Upper lobe of right lung (tissue), 1 donor: ENCODE measurements at places on chromosomes 2 and 18. TPM values are rescaled to one million over a fixed set of nuclear protein-coding genes. Genes with fewer than 3 reads are reported as not detected.

DNA sequence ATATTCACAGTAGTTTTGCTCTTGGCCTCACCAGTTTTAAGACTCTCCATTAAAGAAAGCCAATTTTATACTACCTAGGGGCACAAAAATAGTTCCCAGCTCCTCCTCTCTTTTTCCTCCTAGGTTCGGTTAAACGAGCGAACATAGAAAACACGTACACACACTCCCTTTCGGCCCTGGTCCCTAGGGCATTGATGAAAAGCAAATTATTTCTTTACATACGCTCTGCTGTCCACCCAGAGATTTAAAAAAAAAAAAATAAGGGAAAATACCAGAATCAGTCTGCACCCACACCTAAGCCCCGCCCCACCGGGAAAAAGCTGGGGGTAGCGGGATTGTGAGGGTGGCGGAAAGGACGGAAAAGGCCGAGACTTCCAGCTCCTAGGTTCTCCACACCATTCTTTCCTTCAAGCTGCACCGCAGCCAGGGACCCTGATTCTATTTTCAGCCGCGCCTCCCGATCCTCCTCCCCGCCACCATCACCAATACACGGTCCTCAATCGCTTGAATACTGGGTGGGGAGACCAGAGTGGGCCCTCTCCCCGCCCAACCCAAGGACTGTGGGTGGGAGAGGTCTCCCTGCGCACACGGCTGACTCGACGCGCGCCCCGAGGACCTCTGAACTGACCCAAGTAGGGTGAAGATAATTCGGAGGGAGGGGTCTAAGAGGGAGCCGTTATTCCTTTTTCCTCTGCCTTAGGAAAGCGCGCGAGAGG is 769 bp downstream of the ATF2 start:
- H3K27ac ChIP-seq = peak overlapping the region; percentile 84
- H3K27me3 ChIP-seq = no peaks in the 10 kb centered on the region
- H3K4me1 ChIP-seq = peaks cover 18% of the 10 kb centered on the region
- H3K4me3 ChIP-seq = peak overlapping the region; percentile 73

- no peak for DNase-seq
- H3K27ac ChIP-seq = no peak overlapping the region
- no peak overlapping the region for H3K4me3 ChIP-seq
- H3K36me3 ChIP-seq = no peaks in the 10 kb centered on the region
These were observed 43.3 kb downstream of the OSBPL6 start for GRCh38 chr2:178237488-178238153.

DNA sequence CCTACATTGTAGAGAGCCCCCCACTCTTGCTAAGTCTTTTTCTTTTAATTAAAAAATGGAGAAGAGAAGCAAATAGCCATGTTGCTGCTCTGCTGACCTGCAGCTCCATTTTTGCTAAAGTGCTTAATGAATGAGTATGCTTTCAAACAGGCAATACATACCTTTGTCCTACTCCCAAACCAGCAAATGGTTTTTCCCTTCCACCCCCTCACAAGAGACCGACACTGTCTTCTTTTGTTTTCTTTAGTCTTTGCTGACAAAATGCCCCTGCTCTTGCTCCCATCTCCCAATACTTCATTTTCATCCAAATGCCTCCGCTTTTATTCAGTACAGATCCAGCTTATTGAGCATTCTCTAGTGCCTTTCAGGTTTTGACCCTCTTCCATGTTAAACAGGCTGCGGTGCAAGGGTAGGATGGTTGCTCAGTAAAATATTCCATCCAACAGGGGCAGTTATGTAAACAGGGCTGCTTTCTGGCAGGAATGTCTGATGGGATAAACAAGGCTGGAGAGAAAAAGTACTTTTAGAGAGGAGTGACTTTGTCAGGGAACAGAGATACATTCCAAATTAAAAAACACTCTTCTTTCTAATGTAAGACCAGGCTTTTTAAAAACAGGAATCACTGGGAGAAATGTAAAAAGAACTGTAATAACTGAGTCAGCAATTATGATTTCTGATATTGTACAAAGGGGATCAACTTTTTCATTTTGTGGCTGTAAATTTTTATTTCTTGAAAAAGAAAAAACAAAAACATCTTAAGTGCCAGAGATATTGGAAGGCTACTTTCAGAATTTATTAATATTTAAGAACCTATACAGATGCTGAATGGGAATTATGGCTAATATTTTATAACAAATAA is 136.8 kb downstream of the MEP1B start:
- H3K27ac ChIP-seq = no peak overlapping the region
- H3K36me3 ChIP-seq = no peaks in the 10 kb centered on the region
- no peak overlapping the region for H3K4me3 ChIP-seq
- no peaks in the 10 kb centered on the region for H3K4me1 ChIP-seq
- H3K27me3 ChIP-seq = no peaks in the 10 kb centered on the region
- no peak for DNase-seq

GRCh38 chr18:43596105-43596712 is 318.9 kb upstream of the SYT4 start:
- H3K4me1 ChIP-seq = no peaks in the 10 kb centered on the region
- H3K36me3 ChIP-seq = no peaks in the 10 kb centered on the region
- no peak overlapping the region for H3K4me3 ChIP-seq
- H3K27ac ChIP-seq = no peak overlapping the region

- peak; percentile 26 for DNase-seq
- no peaks in the 10 kb centered on the region for H3K4me1 ChIP-seq
- no peak overlapping the region for H3K4me3 ChIP-seq
- no peaks in the 10 kb centered on the region for H3K36me3 ChIP-seq
These were observed 146.4 kb upstream of the COPS8 start for GRCh38 chr2:236939271-236939670.

DNA sequence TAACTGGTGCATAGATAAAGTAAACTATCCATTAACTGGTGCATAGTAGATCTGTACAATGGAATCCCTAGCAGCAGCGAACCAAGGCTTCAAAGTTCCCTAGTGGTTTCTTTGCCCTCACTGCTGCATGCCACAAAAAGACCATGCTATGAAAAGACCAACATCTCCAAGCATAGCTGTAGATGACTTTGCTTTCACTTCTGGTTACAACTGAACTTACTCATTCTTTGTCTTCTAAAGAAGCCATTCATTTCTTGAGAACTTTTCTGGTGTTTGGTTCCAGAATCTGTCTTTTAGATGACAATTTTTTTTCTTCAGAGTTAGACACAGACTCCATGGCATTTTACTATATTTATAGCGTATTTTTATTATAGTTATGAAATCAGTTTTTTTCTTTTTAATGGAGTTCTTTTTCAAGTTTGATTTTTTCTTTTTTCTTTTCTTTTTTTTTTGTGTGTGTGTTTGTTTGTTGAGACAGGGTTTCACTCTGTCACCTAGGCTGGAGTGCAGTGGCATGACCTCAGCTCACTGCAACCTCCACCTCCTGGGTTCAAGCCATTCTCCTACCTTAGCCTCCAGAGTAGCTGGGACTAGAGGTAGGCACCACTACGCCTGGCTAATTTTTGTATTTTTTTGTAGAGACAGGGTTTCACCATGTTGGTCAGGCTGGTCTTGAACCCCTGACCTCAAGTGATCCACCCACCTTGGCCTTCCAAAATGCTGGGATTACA is 63.6 kb downstream of the SLC35F5 start:
- no peaks in the 10 kb centered on the region for H3K36me3 ChIP-seq
- H3K27me3 ChIP-seq = no peaks in the 10 kb centered on the region
- H3K4me3 ChIP-seq = no peak overlapping the region
- H3K4me1 ChIP-seq = no peaks in the 10 kb centered on the region
- no peak overlapping the region for H3K27ac ChIP-seq

- no peak for DNase-seq
These were observed 32.8 kb upstream of the TMEM17 start for GRCh38 chr2:62538756-62539155.

DNA sequence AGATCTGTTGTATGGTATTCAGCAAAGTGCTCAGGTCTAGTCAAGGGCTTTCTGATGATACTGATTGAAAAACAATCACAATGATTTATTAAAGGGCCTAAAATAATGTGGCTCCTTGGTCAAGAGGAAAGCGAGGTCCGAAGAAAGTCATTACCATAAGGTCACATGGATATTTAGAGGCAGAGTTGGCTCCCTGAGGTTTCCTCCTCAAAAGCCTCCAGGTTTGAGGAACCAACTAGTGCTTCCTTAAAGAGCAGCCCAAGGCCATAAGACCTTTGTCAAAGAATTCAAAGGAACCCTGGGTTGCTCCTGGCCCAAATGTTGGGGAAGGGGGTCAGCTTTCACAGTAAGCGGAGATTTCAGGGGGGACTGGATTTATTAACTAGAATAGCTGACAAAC is 280.7 kb upstream of the ATP5MC3 start:
- no peak overlapping the region for H3K27ac ChIP-seq
- no peak for DNase-seq
- no peaks in the 10 kb centered on the region for H3K4me1 ChIP-seq
- no peaks in the 10 kb centered on the region for H3K27me3 ChIP-seq
- no peaks in the 10 kb centered on the region for H3K36me3 ChIP-seq
- H3K4me3 ChIP-seq = no peak overlapping the region

DNA sequence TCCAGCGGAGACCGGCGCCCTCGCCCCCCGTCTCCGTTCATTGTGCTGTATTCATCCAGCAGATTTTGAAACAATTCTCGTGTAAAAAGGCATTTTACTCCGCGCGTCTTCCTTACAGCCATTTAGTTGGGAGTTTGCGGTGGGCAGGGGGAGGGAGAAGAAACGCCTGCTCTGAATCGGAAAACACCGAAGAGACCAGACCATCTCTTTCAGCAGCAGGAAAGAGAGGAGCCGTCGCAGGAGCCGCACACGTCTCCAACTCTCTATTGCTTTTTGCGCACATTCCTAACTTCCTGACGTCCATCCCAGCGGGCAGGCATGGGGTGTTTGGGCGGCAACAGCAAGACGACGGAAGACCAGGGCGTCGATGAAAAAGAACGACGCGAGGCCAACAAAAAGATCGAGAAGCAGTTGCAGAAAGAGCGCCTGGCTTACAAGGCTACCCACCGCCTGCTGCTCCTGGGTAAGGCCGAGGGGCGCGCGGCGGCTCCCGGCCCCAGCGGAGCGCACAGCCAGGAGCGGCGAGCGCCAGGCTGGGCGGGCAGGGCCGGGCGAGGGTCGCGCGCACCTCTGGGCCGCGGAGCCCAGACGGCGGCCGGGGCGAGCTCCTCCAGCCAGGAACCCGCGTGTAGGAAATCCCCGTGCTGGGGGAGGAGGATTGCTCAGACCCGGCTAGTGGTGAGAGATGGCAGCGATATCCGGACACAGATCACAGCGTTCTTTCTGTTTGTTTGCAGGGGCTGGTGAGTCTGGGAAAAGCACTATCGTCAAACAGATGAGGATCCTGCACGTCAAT is 63.2 kb downstream of the GNAL start:
- no peak for DNase-seq
- peak overlapping the region; percentile 15 for H3K4me3 ChIP-seq
- no peaks in the 10 kb centered on the region for H3K36me3 ChIP-seq
- peaks cover 27% of the 10 kb centered on the region for H3K27me3 ChIP-seq
- peaks cover 5% of the 10 kb centered on the region for H3K4me1 ChIP-seq

- peak; percentile 50 for DNase-seq
- H3K27ac ChIP-seq = no peak overlapping the region
- no peaks in the 10 kb centered on the region for H3K36me3 ChIP-seq
These were observed 31.6 kb downstream of the GBX2 start for GRCh38 chr2:236136538-236136937.

GRCh38 chr2:163723348-163723747 is 12.5 kb downstream of the FIGN start:
- no peak overlapping the region for H3K27ac ChIP-seq
- DNase-seq = no peak
- no peaks in the 10 kb centered on the region for H3K27me3 ChIP-seq
- no peaks in the 10 kb centered on the region for H3K4me1 ChIP-seq
- no peaks in the 10 kb centered on the region for H3K36me3 ChIP-seq

- H3K27ac ChIP-seq = no peak overlapping the region
- H3K4me3 ChIP-seq = no peak overlapping the region
- H3K36me3 ChIP-seq = no peaks in the 10 kb centered on the region
- peaks cover 23% of the 10 kb centered on the region for H3K27me3 ChIP-seq
These were observed 5.4 kb upstream of the ARHGEF4 start for GRCh38 chr2:130831356-130831755.

DNA sequence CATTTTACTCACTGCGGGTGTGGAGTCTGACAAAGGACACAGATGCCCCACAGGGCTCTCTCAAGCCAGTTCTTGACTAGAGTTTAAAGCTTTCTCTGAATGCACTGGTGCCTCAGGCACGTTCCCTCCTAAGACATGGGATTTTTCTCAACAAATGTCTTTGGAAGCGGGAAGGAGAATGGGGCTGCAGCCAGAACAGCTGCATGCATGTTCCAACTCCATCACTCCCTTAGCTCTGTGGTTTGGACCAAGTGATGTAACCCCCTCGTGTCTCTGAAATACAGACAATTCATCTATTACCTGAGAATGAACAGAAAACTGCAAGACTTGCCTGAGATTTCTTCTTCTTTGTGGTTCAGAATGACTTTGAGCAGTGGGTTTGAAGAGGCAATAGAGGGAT is 141.7 kb upstream of the SERPINE2 start:
- no peaks in the 10 kb centered on the region for H3K27me3 ChIP-seq
- no peaks in the 10 kb centered on the region for H3K36me3 ChIP-seq
- no peaks in the 10 kb centered on the region for H3K4me1 ChIP-seq

DNA sequence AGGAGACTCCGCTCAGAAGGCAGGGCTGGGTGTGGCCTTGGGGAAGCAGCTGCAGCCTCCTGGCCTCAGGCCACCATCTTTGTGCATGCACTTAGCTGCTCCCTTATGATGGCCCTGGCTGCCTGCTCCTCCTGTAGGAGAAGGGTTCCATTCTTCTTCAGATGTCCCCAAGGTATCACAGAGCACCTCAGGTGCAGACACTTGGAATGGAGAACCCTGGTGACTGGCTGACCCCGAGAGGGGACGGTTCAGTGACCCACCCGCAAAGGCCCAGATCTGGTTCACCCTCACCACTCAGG is 9.6 kb downstream of the GPAT2 start:
- no peaks in the 10 kb centered on the region for H3K36me3 ChIP-seq
- no peaks in the 10 kb centered on the region for H3K27me3 ChIP-seq
- H3K4me1 ChIP-seq = no peaks in the 10 kb centered on the region

- H3K27ac ChIP-seq = no peak overlapping the region
- H3K36me3 ChIP-seq = no peaks in the 10 kb centered on the region
- no peak overlapping the region for H3K4me3 ChIP-seq
- no peaks in the 10 kb centered on the region for H3K27me3 ChIP-seq
- DNase-seq = no peak
These were observed 14.2 kb downstream of the SLC25A12 start for GRCh38 chr2:171879865-171880264.

GRCh38 chr2:226995625-226996041 is 159.8 kb downstream of the RHBDD1 start:
- no peaks in the 10 kb centered on the region for H3K27me3 ChIP-seq
- no peaks in the 10 kb centered on the region for H3K4me1 ChIP-seq
- no peak overlapping the region for H3K27ac ChIP-seq
- H3K36me3 ChIP-seq = peaks cover 14% of the 10 kb centered on the region
- H3K4me3 ChIP-seq = no peak overlapping the region

Gene CD207
- 3.6 TPM for total RNA-seq

Gene SNORC
- total RNA-seq = 0.96 TPM

Gene SP140
- total RNA-seq = 12.7 TPM

Gene WDR33
- 53.9 TPM for total RNA-seq

Gene CNOT11
- 30.6 TPM for total RNA-seq

Gene COA5
- total RNA-seq = 26.6 TPM

Gene REG3G
- not detected for total RNA-seq

Gene CCT4
- 88.2 TPM for total RNA-seq

Gene MALT1
- total RNA-seq = 25.8 TPM
